ENCODE measurements at places on chromosomes 5 and 9. TPM values are rescaled to one million over a fixed set of nuclear protein-coding genes. Genes with fewer than 3 reads are reported as not detected.
A peak's percentile ranks its signal among the peaks of the same experiment; 100 is the strongest.

DNA sequence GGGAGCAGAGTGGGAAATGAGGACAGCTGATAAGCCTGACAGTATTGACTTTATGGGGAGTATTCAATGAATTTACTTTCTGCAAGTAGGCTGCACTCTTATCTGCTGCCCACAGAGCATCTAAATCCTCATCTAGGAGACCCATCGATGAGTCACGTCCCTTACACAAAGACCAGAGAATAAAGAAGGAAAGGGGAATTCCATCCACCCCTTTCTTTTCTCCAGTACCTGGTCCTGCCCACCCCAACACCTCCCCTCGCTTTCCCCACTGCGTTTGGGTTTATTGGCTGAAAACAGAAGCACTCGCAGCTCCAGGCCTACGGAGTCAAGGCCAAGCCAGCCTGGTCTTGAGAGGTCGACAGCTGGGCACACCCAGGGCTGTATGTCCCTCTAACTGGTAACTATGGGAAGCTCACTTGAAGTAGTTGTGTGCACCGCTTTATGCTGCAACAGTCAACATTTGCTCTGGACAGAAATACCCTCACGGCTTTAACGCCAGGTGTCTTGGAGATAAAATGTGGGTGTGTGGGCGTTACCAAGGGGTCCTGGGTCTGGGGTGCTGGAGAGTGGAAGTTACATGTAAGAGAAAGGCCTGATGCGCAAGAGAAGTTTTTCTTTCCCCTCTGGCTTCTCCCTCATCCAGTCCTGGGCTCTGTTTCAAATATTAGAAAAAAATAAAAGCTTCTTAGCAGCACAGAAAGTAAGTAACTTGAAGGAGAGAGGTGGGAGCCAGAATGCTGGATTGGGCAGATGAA, 14.5 kb upstream of the TAL2 start:
- H3K4me3 ChIP-seq, result no peak overlapping the region
- DNase-seq, result no peak
- no peak overlapping the region for H3K27ac ChIP-seq
- H3K4me1 ChIP-seq, result no peaks in the 10 kb centered on the region

GRCh38 chr5:112306956-112307355, 112.1 kb downstream of the EPB41L4A start:
- no peak overlapping the region for H3K27ac ChIP-seq
- H3K36me3 ChIP-seq, result no peaks in the 10 kb centered on the region
- no peaks in the 10 kb centered on the region for H3K27me3 ChIP-seq
- DNase-seq, result no peak

GRCh38 chr5:130335117-130335516, 430.9 kb downstream of the CHSY3 start:
- no peak for DNase-seq
- no peaks in the 10 kb centered on the region for H3K27me3 ChIP-seq
- no peak overlapping the region for H3K4me3 ChIP-seq
- H3K27ac ChIP-seq, result no peak overlapping the region
- H3K36me3 ChIP-seq, result no peaks in the 10 kb centered on the region

GRCh38 chr5:80248378-80248777, 7.5 kb downstream of the SERINC5 start:
- H3K27ac ChIP-seq, result peak overlapping the region; percentile 59
- no peaks in the 10 kb centered on the region for H3K36me3 ChIP-seq

- H3K27ac ChIP-seq, result no peak overlapping the region
- H3K4me3 ChIP-seq, result no peak overlapping the region
- DNase-seq, result no peak
Measured at GRCh38 chr5:11400316-11400715, 503.9 kb downstream of the CTNND2 start.

Gene ATOSB
- 17.0 TPM for total RNA-seq
